Upper lobe of right lung (tissue), 1 donor: ENCODE measurements at places on chromosomes 5 and 9. TPM values are rescaled to one million over a fixed set of nuclear protein-coding genes. Genes with fewer than 3 reads are reported as not detected.

DNA sequence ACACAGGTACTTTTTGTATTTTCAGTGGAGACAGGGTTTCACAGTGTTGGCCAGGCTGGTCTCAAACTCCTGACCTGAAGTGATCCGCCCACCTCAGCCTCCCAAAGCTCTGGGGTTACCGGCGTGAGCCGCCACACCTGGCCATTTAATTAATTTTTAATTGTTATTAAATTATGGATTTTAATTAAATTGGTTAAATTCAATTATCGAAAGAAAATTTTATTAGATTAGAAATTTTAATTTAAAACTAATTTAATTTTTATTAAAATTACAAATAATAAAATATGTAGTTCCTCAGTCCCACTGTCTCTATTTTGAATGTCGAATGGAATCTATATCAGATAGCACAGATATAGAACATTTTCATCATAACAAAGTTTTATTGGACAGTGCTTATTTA is 416.5 kb downstream of the GABRG2 start:
- H3K4me3 ChIP-seq, result no peak overlapping the region
- no peak overlapping the region for H3K27ac ChIP-seq
- DNase-seq, result no peak
- H3K4me1 ChIP-seq, result no peaks in the 10 kb centered on the region

DNA sequence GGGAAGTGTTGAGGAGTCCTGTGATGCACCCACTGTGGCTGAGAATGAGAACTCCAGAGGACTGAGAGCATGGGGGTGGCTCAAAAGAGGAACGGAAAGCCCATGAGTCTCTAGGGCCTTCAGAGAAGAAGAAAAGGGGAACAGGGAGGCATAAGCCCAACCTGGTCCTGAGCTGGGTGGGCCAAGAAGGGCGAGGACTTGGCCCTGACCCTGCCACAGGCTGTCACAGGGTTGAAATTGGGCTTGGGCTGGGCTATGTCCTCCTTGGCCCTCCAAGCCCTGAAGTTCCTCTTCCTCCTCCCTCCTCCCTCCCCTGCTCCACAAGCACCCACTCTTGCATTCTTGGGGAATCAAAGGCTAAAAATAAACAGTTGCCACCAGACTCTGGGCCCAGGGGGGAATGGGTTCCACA is 49.3 kb upstream of the PPARGC1B start:
- H3K4me1 ChIP-seq, result no peaks in the 10 kb centered on the region
- H3K27me3 ChIP-seq, result no peaks in the 10 kb centered on the region
- no peak overlapping the region for H3K27ac ChIP-seq
- no peak overlapping the region for H3K4me3 ChIP-seq

GRCh38 chr5:173883347-173883924 is 4.7 kb upstream of the CPEB4 start:
- H3K27me3 ChIP-seq, result no peaks in the 10 kb centered on the region
- H3K4me1 ChIP-seq, result peaks cover 19% of the 10 kb centered on the region
- no peak for DNase-seq
- no peak overlapping the region for H3K27ac ChIP-seq

GRCh38 chr9:6965566-6965965 is 207.8 kb downstream of the KDM4C start:
- H3K4me3 ChIP-seq, result no peak overlapping the region
- H3K36me3 ChIP-seq, result no peaks in the 10 kb centered on the region
- no peaks in the 10 kb centered on the region for H3K27me3 ChIP-seq
- no peak overlapping the region for H3K27ac ChIP-seq
- H3K4me1 ChIP-seq, result no peaks in the 10 kb centered on the region

DNA sequence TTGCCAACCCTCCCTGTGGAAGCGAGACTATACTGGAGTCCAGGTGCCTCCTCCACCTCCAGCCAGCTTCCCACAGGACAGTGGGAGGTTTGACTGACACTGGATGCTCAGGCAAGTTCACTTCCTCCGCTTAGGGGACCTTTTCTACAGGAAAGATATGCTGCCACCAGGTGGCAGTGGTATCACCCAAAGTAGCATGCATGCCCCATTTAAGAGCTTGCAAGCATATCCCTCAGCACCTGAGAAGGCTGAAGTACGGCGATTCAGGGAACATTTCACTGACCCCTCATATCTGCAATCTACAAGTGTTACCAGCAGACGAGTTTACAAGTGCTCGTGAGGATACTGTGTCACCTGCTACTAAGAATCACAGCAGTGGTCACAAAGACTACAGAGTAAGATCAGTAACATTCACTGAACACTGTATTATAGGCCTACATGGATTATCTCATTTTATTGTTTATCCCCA is 75.5 kb downstream of the KLHL3 start:
- H3K27ac ChIP-seq, result no peak overlapping the region
- no peak for DNase-seq
- H3K36me3 ChIP-seq, result no peaks in the 10 kb centered on the region
- no peaks in the 10 kb centered on the region for H3K27me3 ChIP-seq

DNA sequence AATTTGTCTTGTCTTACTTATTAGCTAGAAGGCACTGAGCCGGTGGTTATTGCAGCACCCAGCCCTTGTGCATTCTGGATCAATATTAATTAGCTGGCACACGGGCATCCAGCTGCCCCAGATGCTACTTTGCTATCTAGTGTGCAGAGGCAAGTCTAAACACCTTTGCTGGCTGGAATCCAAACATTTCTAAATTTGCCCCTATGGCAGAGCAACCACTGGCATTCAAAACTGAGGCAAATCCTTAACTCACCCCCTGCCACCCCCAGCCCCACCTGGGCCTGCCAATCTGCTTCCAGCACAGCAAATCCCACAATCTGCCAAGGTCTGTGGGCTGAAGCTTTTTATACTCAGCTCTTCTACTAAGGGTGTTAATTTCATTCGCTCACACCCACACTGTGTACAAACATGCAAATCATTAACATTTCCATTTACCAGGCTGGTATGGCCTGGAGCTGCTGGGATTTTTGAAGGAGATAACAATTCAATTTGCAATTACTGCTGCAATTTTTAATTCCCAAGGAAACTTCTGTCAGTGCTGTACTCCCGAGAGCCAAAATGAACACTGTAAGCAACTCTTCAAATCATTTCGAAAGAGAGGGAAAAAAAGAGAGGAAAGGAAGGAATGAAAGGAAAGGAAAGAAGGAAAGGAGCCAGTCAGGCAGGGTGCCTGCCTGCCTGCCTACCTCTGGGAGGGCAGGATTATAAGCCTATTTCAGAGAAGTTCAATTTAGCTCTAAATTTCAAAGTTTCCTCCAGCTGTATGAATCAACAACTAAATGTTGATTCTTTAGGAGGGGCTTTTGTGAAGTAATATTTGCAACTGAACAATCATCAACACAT is 35.5 kb downstream of the RAPGEF1 start:
- peaks cover 73% of the 10 kb centered on the region for H3K4me1 ChIP-seq
- no peak for DNase-seq
- no peaks in the 10 kb centered on the region for H3K36me3 ChIP-seq
- peak overlapping the region; percentile 58 for H3K27ac ChIP-seq

DNA sequence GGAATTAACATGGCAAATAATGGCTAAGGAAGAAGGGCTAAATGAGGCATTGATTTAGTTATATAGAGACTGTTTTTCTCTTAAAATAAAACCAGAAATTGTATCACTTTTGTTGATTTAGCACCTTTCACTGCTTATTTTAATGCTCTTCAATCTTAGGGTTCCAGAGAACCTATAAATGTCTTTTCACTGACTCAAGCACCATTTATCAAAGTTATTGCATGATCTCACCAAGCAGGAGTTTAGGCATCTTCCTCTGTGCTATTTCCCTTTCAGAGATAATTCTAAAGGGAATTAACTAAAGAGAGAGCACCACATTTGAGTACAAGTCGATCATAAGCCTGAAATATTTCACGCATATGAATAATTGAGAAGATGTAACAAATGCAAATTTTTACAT is 357.1 kb downstream of the CDH18 start:
- no peaks in the 10 kb centered on the region for H3K27me3 ChIP-seq
- no peak overlapping the region for H3K27ac ChIP-seq
- H3K4me3 ChIP-seq, result no peak overlapping the region
- no peak for DNase-seq
- H3K36me3 ChIP-seq, result no peaks in the 10 kb centered on the region
- H3K4me1 ChIP-seq, result no peaks in the 10 kb centered on the region

The RABL6 gene
- 68.2 TPM for total RNA-seq
